ELR (cell line): ENCODE measurements at places on chromosomes 6 and 20.
A peak's percentile ranks its signal among the peaks of the same experiment; 100 is the strongest.

DNA sequence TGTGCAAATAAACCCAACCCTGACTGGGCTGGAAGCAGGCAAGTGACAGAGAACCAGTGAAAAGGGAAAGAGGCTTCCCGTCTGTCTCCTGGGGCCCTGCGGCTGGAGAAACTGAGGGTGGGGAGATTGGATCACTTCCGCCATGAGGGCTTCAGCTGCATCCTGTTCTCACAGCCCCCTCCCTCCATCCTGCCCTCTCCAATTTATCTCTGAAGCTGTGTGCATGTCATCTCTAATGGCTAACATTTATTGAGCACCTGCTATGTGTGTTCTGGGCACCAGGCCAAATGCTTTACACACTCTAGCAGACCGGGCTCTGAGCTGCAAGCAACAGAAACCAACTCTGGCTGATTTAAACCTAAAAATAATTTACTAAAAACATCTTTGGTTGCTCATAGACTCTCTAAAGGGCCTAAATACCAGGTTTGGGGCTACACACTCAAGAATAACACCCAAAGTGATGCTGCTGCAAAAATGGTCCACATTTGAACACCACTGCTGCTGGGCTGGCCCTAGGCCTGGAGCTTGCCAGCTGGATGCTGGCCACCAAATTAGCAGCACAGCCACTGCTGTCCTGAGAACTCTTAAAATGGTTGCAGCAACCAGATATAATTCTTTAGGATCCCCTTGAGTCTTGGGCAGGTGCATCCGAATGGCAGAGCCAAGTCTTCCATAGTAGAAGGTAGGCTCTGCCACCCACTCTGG lies 123.6 kb upstream of the LRFN2 start:
- no peak for DNase-seq

- no peak for DNase-seq
These were observed 546.0 kb upstream of the ARID1B start for GRCh38 chr6:156231026-156231765.

GRCh38 chr20:1494436-1494835 lies 3.2 kb upstream of the SIRPB2 start:
- DNase-seq: no peak

DNA sequence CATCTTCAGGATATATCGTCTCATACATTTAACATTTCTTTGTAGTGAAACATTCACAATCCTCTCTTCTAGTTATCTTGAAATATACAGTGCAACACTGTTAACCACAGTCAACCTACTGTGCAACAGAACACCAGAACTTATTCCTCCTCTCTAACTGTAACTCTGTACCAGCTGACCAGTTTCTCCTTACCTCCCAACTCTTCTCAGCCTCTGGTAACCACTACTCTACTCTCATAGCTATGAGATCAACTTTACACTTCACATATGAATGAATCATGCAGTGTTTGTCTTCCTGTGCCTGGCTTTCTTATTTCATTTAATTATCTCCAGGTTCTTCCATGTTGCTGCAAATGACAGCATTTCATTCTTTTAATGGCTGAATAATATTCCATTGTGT lies 337.6 kb downstream of the BTBD9 start:
- no peak for DNase-seq

GRCh38 chr6:33656844-33657243 lies 35.7 kb downstream of the ITPR3 start:
- no peak for DNase-seq

- DNase-seq: no peak
These were observed 63.8 kb downstream of the TNFRSF21 start for GRCh38 chr6:47245745-47246371.

GRCh38 chr6:154909821-154910220 lies 85.3 kb upstream of the TIAM2 start:
- no peak for DNase-seq

DNA sequence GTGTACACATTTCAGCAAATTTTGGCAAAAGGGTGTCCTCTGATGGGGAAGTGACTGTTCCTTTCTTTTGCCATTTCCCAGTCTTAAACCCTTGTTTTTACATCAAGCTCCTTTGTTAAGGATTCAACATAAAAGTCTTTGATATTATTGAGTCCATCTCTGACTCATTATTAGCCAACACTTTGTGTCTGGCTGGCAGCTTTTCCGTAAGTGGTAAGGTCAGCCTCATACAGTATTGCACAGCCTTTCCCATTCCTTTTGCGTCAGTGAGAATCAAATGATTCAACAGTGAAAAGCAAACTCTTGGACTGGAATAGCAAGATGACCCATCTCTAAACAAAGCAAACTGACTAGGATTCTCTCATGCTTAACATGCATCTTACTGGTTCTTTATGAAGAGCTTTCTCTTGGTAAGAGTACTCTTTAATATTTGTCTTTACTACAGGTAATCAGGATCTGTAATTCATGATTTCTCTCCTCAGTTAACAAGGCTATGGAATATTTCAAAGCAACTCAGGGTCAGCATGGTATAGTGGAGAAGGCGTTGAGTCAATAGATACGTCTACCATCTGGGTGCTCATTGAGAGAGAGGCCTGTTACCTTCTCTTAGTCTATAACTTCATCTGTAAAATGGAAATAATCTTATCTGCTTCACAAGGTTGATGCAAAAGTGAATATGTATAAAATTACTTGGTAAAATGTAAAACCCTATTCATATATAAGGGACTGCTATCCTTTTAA lies 183.6 kb downstream of the PRL start:
- peak; percentile 69 for DNase-seq

- no peak for DNase-seq
These were observed 11.8 kb upstream of the ZMYND8 start for GRCh38 chr20:47368301-47368700.

- no peak for DNase-seq
These were observed 4.1 kb upstream of the ZNF335 start for GRCh38 chr20:45976086-45976485.

- DNase-seq: peak; percentile 68
These were observed 28.6 kb downstream of the FOXO3 start for GRCh38 chr6:108589244-108589791.

DNA sequence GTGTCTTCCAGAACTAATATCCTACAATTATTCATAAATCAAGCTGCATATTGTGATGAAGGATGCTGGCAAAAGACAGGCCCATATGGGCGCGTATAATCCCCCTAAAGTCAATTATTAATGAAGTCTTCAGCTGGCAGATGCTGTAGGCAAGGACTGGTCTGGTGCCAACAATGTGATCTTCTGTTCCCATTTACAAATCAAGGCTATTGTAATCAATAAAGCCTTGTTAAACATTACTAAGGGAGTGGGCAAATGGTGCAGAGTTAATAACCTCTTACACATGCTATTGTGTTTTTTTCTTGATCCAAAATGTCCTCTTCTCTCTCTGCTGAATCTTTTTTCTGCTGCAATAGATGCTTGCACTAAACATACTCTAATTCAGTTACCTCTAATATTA lies 119.0 kb downstream of the ALDH8A1 start:
- DNase-seq: no peak

DNA sequence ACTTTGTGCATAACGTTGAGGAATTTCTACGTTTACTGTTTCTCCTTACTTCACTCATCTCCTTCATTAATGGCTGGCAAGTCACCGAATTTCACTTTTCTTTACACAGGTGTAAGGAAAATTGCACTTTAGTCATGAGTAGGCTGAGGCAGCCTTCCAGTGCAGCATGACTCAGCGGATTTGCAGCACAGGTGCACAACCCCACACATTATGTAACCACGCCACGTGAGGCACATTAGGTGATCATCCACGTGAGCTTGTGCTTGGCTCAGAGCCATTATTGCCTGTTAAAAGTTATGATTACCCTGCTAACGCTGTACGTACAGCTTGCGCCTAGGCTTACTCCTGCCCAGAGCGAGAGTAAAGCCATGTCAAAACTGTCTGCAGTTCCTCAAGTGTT lies 158.8 kb downstream of the NKAIN2 start:
- DNase-seq: no peak

DNA sequence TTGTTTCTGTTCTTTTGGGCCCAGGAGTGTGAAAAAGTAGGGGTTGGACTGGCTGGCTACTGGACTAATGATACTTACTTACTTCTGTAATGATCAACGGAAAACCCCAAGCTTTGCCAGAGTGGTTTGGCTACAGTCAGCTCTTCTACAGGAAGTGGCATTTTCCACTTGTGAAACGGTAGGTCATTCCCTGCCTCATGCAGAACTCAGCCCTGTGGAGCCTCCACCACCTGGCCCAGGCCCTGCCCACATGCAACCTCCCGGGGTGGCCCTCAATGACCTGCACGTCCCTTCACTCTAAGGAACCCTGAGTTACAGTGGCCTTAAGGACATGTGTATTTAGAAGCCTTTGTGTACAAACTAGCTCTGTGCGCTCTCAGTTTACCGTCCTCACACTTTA lies 140.4 kb downstream of the DTNBP1 start:
- no peak for DNase-seq

DNA sequence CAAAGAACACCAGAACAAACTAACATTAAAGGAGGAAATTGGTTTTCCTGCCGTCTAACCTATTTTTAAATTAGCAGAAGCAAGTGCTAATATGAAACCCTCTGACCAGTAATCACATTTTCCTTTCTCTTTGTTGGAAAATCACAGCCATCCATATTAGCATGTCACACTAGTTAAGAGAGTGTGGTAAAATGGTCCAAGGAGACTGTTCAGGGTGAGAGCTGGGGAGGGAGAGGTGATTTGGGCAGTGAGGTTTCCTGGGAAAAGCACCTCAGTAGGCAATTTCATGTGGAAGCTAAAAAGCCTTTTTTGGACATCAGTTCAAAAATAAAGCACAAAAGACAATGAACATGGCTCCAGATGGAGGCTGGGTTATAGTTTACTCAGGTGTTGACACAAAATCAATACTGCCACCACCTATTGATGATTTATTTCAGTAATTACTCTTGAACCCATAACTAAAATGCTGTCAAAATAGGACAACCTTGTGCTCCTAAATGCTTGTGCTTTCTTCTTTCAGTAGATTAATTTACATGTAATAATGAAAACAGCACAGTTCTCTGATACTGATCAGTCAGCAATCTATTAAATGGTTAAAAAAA lies 333.2 kb downstream of the SAMD5 start:
- DNase-seq: no peak

DNA sequence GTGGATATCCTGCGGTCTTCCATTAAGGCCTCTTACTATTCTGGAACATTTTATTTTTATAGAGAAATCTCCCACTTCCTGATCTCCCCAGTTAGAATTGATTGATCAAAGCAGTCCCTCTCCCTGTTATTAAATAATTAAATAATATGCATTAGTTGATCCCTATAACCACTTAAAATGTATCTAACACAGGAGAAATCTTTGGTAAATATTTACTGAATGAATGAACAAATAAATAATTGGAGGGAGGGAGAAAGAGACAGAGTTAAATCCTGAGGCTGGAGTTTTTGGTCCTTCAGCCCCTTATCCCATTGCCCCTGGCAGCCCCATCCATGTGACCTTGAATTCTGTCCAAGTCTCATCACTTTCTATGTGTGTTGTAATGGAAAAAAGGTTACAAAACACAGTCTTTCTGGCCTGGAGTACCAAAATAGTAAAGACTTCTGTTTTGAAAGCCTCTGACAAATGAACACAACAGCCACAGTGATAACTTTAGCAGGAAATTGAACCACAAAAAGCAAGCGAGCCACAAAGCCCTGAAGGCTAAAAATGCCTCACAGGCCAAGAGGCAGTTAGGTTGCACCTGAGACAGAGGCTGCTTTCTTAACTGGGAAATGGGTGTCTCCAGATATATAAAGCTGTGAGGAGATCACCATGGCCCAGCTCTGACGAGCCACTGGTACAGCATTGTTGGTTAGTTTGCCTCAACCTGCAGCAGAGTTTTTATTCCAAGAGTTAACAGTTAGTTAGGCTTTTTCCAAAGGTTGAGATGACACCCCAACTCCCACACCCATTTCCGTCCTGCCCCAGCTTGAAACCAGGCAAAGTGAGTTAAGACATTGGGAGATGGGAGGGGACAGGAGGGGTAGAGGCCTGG lies 11.3 kb downstream of the NT5E start:
- DNase-seq: peak; percentile 62

DNA sequence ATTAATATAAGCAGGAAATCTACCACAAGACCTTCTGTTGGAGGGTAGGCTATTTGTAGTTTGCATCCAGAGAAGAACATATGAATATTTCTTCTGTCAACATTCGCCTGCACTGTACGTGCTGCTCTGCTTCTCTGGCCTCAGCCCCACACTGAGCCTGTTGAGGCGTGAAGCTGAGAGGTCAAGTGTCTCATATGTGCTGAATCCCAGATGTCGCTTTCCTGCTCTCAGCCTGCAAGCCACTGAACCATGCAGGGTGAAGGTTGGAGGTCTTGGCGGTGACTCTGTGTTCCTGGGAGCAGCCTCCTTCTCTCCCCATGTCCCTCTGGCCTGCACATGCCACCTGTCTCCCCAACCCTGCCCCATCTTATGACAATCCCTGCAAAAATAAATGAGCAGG lies 83.6 kb downstream of the TMEM170B start:
- no peak for DNase-seq

- peak; percentile 50 for DNase-seq
These were observed 4.5 kb downstream of the SOX4 start for GRCh38 chr6:21597801-21598673.

DNA sequence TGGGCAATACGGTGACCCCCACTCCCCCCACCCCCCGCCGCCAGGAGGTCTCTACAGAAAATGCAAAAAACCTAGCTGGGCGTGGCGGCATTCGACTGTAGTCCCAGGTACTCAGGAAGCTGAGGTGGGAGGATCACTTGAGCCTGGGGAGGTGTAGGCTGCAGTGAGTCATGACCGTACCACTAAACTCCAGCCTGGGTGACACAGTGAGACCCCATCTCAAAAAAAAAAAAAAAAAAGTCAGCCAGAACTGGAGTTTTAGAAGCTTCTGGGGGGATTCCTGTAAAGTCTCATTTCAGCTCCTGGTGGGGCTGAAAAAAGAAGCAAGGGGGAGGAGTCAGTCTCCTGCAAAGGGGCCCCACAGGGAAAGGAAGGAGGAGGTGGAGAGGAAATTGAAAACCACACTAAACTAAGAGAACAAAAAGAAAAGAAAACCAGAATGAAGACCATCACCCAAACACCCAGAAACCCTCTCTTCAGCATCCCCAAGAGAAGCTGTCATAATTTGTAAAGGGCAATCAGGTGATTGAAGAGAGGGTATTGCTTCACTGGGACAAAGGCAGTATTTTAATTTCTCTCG lies 50.4 kb downstream of the NOL4L start:
- DNase-seq: no peak

- DNase-seq: no peak
These were observed 46.1 kb upstream of the DSN1 start for GRCh38 chr20:36819659-36820058.

DNA sequence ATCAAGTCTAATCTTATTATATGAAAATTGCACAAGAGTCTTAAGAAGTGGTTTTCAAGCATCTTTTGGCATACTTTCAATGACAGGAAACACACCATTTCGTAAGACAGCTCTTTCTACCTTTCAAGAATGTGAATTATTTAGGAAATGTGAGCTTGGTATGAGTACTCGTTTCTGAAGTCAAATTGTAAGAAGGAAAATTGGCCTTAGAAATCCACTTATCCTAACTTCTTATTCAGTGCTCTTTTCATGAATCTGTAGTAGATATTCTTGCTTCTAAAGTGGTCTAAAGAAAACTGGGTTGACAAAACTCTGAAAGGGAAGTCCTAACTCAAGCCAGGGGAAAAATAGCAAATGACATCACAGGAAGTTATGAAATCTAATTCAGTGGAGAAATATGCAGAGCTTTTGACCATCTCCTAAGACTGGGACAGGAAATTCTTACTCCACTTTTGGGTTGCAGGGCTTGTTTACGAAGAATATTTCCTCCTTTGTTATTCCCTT lies 38.5 kb upstream of the OGFRL1 start:
- DNase-seq: peak; percentile 87

- no peak for DNase-seq
These were observed 31.2 kb downstream of the SRSF3 start for GRCh38 chr6:36625158-36625919.

- no peak for DNase-seq
These were observed 15.0 kb upstream of the MAFB start for GRCh38 chr20:40703975-40704530.
